ENCODE measurements at places on chromosomes 13 and 19.

- DNase-seq, result no peak
Measured at GRCh38 chr13:93955904-93956303, 523.6 kb downstream of the DCT start.

DNA sequence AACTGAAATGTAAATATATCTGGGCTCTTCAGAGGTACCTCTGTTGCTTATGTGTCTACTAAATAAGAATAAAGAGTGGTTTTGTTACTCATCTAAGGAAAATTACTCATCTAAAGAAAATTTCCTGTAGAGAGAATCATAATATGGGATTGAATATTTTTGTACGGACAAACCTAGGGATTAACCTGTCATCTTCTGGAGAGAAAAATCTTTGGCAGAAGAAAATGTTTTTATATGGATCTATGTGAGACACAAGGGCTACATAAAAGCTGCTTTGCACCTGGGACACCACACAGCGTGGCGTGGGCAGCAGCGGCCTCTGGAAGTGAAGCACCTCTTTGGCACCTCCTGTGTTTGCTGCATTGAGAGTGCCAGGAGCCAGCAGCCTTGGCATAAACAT is 242.9 kb upstream of the DACH1 start:
- DNase-seq, result no peak

- DNase-seq, result no peak
Measured at GRCh38 chr13:74561155-74561554, 427.0 kb upstream of the KLF12 start.

DNA sequence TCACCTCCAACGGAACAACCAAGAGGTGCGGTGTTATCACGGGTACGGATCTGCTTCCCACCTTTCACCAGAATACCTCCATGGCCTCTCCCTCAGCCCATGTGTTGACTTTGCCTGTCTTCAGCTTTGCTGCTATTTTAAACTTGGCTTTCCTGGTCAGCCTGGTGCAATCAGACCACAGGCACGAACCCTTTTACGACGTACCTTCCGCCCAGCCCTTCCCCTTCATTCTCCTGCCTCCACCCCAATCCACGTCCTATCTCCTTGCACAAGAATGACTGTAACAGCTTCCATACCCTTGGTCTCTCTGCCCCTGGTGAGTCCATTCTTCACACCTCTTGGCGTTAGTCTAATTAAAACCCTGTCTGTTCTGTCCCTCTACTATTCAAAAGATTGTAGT is 431.7 kb downstream of the EFNB2 start:
- DNase-seq, result no peak

DNA sequence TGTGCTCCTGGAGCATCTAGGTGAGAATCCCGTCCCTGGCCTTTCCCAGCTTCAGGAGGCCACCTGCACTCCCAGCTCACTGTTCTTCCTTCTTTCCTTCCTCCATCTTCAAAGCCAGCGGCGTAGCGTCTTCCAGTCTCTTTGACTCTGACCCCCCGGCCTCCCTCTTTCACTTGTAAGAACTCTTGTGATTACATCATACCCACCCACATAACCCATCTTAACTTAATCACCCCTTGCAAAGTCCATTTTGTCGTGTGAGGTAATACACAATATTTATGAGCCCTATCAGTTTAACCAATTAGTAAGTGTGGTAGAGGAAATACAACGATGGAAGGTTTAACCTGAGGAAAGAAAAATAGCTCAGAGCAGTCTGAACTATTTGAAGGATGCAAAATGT is 4.6 kb upstream of the CDC16 start:
- DNase-seq, result no peak

GRCh38 chr13:110107568-110108347 is 199.2 kb downstream of the COL4A1 start:
- DNase-seq, result no peak

- DNase-seq, result no peak
Measured at GRCh38 chr19:53112286-53112685, 9.1 kb upstream of the ZNF160 start.

GRCh38 chr19:42419309-42419708 is 7.9 kb downstream of the LIPE start:
- no peak for DNase-seq

GRCh38 chr19:29967623-29968022 is 25.6 kb downstream of the URI1 start:
- DNase-seq, result no peak

DNA sequence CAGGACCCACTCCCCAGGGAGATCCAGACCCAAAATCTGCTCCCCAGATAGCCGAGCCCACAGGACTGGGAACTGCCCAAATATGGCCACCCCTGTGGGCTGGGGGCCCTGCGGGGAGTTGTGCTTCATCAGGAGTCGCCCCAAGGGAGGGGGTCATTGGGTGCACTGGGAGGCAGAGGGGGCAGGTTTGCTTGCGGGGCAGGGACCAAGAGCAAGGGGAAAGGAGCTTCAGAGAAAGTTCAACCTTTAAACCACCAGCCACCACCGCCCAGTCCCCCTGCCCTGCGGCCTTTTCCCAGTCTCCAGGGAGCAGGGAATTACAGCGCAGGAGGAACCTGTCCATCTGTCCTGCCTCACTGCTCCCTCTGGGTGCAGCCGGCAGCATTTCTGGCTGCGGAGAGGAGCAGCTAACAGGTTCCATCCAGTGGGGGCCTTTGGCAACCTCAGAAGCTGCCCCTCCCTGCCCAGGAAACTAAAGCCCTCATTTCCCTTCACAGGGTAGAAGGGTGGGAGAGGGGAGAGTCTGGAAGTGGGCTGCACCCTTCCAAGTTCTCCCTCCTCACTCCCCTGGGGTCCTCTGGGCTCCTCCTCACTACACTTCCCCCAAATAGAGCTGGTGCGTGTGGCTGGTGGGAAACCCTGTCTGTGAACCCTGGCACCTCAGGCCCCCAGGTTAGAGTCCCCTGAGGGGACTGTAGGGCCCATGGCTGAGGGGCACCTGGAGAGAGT is 13.8 kb upstream of the ASF1B start:
- peak; percentile 12 for DNase-seq

DNA sequence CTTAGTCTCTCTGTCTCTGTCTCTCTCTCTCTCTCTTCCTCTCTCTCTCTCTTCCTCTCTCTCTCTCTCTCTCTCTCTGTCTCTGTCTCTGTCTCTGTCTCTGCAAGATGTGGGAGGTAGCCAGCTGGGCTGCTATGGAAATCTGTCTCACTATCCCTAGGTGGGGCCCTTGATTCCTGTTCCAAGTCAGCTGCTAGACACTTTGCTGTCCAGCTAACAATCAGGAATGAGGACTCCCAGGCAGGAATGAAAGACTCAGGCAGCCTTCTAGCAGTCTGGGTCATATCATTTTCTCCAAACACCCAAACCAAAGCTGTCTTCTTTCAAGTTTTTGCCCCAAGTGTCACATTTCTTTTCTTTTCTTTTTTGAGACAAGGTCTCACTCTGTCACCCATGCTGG is 23.2 kb downstream of the CATSPERD start:
- no peak for DNase-seq

All from activated naive CD4-positive, alpha-beta T cell treated with Interleukin-2 at 50 U/mL for 16 hours (primary cell).